Frontal cortex (tissue), 4 donors: ENCODE measurements at places on chromosomes 3 and 15.

DNA sequence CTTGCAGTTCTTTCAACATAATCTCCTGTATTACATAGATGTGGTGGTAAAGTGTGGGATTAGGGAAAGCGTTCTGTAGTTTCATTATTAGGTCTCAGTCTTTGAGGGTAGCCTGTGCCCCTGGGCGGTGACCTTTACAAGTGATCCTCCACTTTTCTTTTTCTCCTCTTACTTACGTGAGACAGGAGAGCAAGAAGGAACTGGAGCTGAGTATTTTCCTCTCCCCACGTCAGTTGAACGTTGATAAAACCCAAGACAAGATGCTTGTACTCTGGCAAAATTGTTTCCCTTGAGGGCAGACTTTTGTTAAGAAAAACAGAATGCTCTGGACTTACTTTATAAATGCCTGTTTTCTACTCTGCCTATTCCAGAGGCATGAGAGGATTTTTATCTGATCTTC lies 378.7 kb downstream of the ZNF385D start:
- no peak for DNase-seq

- DNase-seq = no peak
Measured at GRCh38 chr3:101383156-101383575, 62.8 kb upstream of the IMPG2 start.

DNA sequence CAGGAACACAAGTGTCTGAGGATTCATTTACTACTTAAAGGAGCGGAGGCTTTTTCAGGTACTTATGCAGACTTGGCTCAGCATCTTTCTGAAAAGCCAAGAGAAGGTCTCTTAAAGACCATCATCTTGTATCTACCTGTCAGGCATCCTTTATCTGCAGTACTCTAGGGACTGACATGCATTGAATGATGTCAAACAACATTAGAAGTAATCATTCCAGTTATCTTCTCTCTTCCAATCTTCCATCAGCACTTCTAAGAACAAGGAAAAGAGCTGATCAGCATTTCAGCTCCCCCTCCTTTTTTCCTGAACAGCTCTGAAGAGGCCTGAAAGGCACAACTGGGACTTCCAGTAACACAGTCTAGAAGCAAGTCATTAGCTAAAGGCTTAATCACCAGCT lies 214.8 kb downstream of the KCNH8 start:
- no peak for DNase-seq

DNA sequence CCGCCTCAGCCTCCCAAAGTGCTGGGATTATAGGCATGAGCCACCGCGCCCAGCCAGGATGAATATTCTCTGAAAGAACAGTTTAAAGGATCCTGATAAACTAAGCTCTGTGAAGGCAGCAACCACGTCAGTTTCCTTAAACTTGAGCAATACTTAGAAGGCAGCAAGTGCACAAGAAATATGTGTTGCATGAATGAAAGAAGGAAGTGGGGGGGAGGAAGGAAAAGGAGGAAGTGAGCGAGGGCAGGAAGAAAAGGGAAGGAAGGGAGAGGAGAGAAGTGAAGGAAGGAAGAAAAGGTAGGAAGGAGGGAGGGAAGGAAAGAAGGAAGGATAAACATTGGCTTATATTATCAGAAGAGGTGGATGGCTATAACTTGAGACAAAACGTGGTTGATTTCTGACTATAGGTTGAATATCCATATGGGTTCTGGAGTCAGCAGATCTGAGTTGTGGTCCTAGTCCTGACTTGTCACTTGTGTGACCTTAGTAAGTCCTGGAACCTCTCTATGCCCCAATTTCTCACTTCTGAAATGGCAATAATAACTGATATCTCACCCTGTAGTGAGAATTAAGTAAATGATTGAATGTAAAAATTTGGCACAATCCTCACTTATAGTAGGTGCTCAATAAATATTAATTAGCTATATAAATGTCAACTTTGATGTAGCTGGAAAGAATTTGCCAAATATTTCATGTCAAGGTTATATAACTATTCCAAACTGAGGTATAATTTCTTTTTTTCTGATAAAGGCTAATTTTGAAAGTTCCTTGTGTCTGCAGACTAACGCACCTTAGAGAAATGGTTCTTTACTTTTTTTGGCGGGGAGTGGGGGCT lies 12.0 kb upstream of the SEMA4B start:
- no peak for DNase-seq

GRCh38 chr15:64038878-64039610 lies 7.2 kb downstream of the DAPK2 start:
- no peak for DNase-seq

DNA sequence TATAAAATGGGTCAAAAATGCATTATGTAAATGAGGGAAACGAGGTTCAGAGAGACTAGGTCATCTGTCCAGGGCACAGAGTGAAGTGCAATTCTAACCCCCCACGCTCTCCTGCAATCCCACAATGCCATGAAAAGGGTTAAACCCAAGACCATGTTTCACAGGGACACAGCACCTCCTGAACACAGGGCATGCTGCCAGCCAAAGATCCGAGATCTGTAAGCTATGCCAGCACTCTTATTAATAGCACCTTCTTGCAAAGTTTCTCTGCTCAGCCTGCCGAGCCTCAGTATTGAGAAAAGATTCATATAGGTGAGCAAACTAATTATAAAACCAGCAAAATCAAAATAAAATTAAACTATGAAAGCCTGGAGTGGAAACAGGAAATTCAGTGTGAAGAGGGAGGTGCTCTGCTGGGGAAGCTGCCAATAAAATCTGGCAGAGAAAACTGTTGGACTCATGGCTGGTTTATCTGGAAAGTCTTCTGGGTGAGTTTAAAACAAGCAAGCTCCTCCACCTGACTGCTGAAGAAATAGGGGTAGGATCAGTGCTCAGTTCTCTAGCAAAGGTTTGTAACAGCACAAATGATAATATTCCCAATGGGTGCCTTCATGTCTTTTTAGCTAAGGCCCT lies 50.3 kb downstream of the LRIG1 start:
- DNase-seq = no peak

DNA sequence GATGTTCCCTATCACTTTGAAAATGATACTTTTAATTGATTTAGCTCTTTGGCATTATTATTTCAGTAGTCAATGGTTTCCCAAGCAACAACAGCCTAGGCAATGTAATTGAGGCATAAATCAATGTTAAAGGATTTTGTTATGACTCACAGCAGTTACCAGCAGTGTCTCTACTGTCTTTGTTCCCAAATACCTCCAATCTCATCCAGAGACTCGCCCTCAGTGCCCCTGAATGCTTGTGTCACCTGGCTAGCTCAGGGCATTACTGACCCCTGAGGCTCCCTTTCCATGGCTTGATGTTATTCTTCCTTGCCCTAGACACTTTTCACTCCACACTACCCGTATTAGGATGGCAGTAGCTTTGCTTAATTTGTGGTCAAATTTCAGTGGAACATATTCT lies 227.2 kb downstream of the SQOR start:
- DNase-seq = no peak

- DNase-seq = no peak
Measured at GRCh38 chr15:43256341-43256740, 10.4 kb downstream of the TGM5 start.

GRCh38 chr3:170189398-170190256 lies 8.1 kb upstream of the PHC3 start:
- no peak for DNase-seq

DNA sequence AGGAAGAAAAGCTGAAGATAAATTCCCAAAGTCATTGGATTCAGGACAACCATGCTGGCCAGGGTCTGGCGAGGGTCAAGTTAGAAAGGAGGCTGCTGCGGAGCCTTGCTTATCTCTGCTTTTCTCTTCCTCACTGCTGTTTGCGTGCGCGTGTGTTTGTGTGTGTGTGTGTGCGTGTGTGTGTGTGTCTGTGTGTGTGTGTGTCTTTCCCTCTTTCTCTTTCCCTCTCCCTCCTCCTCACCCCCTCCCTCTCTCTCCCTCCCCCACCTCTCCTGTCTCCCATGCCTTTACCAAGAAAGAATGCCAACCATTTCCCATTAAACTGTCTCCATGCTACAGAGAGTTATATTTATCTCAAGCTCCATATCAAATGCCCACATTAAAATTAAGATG lies at the start of gene COLQ:
COLQ (minus strand) TSS at position 134 of the 393 bp plus-strand sequence; CDS start at position 53, 81 bp downstream.
- DNase-seq = no peak

- DNase-seq = no peak
Measured at GRCh38 chr3:5126586-5126985, 4.5 kb downstream of the ARL8B start.

- DNase-seq = no peak
Measured at GRCh38 chr15:81362790-81363189, 11.2 kb downstream of the TMC3 start.

DNA sequence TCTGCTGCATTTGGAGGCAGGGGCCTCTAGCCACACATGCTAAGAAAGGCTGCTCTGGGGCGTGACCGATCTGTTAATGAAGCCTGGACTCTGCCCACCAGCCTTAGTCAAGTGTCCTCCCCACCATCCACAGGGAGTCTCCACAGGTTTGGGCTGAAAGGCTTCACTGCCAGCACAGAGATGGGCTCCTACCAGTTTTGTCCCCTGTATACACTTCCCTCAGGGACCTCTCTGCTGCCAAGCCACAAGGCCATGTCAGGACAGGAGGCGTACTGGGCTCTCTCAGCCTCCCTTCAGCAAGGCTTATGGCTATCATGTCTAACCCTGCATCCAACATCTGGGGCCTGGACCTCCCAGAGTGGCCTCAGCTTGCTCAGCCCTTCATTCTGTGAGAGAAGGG lies 23.5 kb downstream of the KIF9 start:
- no peak for DNase-seq

GRCh38 chr3:33128706-33129105 lies 14.9 kb downstream of the CRTAP start:
- DNase-seq = no peak

DNA sequence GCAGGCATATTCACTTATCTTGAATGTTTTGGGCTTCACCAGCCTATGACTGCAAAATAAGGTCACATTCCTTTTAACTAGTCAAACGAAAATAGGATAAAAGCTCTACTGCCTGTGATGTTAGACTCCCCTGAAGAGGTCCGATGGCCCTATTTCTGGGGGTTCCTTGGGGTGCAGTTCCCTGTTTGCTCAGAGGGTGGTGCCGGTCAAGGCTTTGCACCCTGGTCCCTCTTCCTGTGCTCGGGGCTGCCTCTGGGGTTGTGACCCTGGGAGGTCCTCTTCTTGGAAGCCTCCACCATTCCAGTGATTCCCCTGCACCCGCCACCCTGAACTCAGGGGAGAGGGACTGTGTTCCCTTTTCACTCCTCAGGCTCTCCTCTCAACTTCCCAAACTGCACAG lies 86.7 kb upstream of the ANKRD34C start:
- DNase-seq = no peak

- no peak for DNase-seq
Measured at GRCh38 chr3:187841560-187841959, 96.3 kb upstream of the BCL6 start.

- no peak for DNase-seq
Measured at GRCh38 chr3:171791692-171792076, 18.6 kb downstream of the PLD1 start.

DNA sequence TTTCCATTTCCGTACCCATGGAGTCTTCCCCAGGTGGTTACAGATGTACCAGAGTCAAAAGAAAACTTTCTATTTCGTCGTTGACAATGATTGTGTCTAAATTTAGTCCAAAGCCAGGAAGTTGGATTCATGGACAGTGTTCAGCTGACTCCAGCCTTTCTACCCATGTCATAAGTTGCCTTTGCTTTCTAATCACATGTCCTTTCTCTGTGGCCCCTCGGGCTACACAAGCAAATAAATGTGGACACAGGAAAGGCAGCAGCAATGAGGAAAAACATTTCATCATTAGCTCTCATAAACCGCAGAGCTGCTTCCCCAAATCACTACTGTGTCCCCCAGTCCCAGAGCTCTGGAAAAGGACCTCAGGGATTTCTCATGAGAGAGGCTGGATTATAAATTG lies 82.0 kb downstream of the USF3 start:
- no peak for DNase-seq

GRCh38 chr3:184290331-184290730 lies 8.7 kb upstream of the PSMD2 start:
- no peak for DNase-seq

- no peak for DNase-seq
Measured at GRCh38 chr15:78224023-78224411, 10.3 kb downstream of the ACSBG1 start.

- DNase-seq = no peak
Measured at GRCh38 chr15:100785181-100786138, 94.2 kb upstream of the ALDH1A3 start.

DNA sequence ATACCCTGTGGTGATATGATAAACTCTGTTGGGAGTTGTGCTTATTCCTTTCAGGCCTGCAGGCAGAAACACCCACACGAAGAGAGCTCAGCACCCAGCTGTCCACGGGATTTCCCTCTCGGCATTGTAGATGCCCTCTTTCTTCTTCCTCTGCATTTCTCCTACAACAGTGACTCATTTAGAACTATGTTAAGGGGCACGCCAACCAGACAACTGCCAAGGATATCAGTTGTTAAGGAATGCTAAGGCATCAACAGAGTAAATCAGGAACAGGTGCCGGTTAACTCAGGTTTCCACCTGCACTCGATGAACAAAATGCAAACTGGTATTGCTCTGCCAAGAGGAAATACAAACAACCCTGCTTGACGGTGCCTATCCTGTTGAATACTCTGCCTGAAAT lies 270.0 kb upstream of the PEX5L start:
- DNase-seq = peak; percentile 5

- DNase-seq = no peak
Measured at GRCh38 chr15:72962054-72962702, 90.1 kb upstream of the NEO1 start.

GRCh38 chr3:155080692-155081091 lies 573 bp downstream of the MME start:
- DNase-seq = no peak

DNA sequence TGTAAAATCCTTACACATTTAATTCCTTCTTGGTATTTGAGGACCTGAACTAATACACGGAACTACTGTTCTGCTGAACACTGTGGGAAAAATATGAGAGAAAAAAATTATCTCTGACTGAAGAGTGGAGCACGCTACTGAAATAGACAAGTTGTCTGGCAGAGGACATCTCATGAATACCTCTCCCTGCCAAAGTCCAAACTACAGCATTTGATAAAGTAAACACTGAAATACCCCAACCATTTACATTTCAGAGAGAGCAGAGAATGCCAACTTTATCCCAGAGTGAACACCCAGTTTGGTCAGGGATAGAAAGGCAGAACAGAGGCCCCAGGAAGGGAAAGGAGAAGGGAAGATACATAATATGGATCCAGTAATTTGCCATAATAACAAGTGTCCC lies 920.7 kb downstream of the SQOR start:
- no peak for DNase-seq

DNA sequence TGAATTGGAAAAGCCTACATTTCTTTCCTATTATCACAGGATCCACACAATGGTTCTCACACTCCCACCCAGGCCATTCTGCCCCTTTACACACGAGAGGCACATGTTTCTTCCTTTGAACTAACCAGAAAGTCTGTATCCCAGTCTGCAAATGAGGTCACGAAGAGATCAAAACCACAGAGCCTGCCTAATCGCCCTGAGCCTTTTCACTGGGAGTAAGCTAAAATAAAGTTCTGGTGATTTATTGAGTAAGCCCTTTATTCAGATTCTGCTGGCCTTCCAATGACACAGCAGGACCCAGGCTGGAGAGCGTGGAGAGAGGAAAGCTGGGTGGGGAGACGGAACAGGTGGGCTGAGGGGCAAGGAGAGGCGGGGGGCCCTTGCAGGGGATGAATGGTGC lies 78.7 kb downstream of the ATP1B3 start:
- no peak for DNase-seq

GRCh38 chr3:171460725-171461524 lies 720 bp upstream of the TNIK start:
- DNase-seq = peak; percentile 51
